ENCODE measurements at places on chromosomes 6 and 20.

- DNase-seq, result no peak
Measured at GRCh38 chr6:4892785-4893485, 110.9 kb downstream of the RPP40 start.

- DNase-seq, result no peak
Measured at GRCh38 chr6:18551228-18551627, 164.1 kb downstream of the RNF144B start.

GRCh38 chr20:22320245-22320915 is 264.0 kb downstream of the FOXA2 start:
- DNase-seq, result no peak

DNA sequence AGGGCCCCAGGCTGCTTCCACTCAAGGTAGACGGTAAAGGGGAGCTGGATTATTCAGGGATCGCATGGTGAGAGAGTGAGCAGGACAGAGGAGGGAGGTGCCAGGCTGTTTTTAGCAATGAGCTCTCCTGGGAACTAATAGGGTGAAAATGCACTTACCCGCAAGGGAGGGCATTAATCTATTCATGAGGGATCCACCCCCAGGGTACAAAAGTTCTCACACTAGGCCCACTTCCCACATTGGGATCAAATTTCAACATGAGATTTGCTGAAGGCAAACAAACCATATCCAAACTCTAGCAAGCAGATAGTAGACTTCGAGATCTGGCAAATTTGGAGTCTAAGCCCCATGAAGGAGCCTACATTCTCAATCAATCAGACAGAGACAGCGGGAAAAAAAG is 408.6 kb downstream of the RNF144B start:
- no peak for DNase-seq

GRCh38 chr6:141562851-141563763 is 569.6 kb upstream of the GJE1 start:
- no peak for DNase-seq

- no peak for DNase-seq
Measured at GRCh38 chr6:157773248-157773773, 49.7 kb upstream of the SNX9 start.

- no peak for DNase-seq
Measured at GRCh38 chr20:49675368-49676151, 38.1 kb downstream of the B4GALT5 start.

GRCh38 chr20:8161264-8162071 is 29.4 kb downstream of the PLCB1 start:
- DNase-seq, result no peak

DNA sequence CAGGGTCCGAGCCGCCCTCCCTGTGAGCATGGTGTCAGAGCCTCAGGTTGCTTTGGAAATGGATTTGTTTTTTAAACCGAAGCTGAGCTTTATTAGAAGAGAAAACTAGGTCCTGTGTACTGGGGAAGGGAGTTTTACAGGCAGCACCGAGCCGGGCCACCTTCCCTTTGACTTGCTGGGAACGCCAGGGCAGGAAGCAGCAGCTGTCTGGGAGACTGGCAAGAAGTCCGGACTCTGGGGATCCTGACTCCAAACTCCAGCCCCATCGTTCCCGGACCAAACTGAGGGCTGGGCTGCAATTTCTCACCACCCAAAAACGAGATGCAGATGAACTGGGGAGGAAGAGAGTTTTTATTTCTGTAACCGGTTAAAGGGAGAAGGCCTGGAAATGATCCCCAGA is 214.9 kb upstream of the KCNG1 start:
- no peak for DNase-seq

- DNase-seq, result no peak
Measured at GRCh38 chr6:156866220-156867015, 89.2 kb downstream of the ARID1B start.

DNA sequence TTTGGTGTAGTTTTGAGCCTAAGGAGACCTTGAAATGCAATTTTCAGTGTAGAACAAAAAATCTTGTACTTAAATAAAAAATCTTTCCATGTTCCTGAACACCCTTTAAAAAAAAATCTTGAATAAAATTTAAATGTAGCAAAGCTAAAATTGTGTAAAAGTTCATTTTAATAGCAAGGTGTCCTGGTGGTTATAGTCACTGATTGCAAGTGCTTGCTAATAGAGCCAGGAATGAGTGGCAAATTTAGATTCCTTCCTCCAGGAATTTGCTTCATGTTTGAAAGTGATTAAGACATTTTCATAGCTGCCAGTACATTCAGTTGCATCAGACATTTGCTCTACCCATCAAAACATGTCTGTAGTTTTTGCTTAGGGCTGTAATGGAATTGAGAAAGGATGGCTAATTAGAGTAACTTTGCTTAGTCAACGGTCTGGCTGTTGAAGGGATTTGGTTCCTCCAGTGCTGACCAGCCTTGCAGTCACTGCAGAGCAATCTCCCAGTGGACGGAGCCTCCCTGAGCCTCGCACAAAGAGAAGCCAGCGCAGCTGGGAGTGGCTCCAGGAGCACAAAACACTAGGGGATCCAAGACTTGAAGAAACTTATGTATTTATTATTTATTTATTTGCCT is 36.5 kb downstream of the AKAP12 start:
- DNase-seq, result no peak

DNA sequence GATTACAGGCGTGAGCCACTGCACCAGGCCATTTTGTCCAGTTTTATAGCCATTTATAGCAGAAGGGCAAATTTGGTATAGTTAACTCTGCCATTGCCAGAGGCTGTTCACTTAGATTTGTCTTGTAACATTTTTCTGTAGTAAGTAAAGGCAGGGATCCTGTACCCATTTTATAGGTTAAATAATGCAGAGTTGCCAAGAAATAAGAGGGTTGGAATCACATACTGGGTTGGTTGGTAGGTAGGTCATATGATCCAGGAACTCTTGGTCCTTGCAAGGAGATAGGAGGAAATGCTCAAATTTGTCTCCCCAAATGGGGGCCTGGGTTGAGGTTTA is 68.1 kb downstream of the SHLD1 start:
- no peak for DNase-seq

GRCh38 chr6:154268486-154268885 is 88.1 kb downstream of the IPCEF1 start:
- no peak for DNase-seq

DNA sequence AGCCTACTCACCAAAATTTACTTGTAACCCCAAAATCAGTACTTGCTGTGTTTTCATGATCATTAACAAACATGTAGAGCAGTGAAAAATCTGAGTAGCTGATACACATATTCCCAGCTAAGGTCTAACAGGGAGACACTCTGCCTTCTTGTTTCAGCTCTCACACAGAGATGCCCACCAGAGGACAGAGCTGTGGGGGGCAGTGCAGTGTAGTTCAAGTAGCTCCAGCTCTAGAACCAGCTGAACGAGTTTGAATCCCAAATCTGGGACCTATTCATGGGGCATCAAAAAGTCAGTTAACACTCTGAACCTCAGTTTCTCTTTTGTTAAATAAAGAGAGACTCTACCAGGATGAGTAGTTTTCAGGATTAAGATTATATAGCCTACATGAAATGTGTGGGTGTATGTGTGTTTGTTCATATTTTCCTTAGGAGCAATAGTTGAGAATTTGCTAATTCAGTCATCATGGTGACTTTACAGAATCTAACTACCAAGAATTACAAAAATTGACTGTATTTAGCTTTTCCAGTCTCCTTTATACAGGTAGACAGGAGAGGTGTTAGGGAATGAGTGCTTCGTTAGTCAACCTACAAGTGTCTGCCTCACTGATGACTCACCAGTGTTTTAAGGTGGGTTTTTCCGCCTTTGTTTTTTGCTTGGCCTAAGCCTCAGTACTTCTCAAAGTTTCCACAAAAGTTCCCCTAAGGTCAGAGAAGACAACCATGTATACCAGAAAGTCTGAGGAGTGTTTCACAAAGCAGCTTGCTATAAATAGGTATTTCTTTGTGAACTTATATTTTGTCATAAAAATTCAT is 164.0 kb upstream of the RUNX2 start:
- DNase-seq, result no peak

DNA sequence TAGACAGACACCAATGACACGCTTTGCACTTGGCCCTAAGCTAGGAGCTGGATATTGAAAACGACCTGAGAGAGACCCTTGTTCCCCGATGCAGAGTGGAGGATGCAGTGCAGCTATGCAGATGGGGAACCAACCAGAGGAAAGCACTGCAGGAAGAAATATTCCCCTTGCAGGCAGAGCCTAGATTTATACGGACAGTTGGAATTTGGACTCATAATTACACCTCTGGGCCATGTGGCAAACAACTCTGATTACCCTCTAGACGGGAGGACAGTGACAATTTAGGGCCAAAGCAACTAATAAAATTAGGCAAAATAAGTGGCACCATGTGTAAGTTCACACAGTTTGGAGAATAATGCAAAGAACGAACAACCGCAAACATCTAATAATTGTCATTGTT is 12.3 kb downstream of the PMEPA1 start:
- no peak for DNase-seq

DNA sequence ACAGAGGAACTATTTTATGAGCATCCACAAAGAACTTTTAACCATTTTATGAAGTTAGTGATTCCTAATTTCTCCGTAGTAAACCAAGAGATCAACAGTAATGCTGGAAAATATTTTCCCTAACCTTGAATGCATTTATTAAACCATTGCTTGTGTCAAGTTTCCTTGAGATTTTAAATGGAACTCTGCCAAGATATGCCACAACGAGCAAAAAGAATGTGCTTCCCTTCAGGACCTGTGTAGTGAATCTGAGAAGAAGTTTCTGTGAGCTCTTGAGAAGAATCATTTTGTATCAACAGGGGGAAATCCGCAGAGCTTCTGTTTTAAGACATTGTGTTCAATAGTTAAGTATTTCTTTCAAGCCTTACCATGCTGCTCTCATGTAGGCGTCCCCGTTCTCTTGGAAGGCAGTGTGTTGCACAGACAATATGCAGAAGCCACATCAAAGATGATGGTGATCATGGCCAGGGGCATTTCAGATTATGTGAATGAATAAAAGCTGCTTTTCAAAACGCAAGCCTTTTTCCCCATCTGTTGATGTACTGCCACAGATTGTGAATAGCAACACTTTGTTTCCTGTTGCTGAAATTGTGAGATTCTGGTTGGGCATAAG is 439.8 kb downstream of the BMP2 start:
- no peak for DNase-seq

DNA sequence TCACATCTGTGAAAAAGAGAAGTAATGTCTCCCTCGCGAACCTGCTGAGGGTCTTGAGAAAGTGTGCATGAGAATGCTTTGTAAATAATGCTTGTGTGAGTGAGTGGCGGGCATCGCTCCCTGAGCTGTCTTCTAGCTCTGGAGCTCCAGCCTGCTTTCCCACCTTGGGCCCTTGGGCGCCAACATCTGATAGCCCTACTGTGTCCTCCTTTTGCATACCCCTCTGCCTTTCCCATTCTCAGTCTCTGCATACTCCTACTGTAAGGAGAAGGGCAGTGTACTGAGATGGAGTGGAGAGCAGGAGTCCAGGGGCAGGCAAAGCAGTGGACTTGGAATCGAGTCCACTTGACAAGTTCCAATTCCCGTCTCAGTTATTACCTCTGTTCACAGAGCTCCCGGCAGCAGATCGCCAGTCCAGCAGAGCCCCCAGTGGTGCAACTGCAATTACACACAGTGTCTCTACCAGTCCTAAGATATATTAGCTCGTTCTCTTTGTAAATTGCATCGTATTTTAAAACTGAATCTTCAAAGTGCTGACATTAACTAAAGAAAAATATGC is 847 bp upstream of the NCR2 start:
- DNase-seq, result no peak

GRCh38 chr6:70527071-70527737 is 39.5 kb upstream of the SDHAF4 start:
- no peak for DNase-seq

DNA sequence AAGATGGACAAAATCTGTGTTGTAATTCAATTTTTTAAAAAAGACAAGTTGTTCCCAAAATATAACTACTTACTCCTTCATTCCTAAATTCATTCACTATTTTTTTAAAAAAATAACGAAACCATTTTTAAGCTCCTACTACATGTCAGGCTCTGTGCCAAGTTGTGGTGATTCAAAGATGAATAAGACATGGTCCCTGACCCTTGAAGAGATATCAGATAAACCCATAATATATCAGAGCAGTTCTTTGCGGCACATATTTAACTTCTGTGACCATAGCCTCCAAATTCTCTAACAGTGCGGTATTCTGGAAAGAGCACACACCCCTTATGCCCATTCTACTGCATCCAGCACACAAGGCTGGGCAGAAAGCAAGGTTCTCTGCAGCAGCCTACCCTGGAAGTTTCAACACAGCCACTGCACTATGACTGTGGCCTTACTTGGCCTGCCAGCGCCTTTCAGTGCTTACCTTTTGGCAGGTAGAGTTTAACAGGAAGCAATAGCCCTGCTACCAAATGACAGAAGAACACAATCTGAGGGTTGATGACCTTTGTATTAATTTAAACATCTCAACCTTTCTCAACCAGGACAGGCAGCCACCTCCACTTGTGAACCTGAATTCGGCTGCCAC is 406.5 kb downstream of the BTBD9 start:
- no peak for DNase-seq

- DNase-seq, result no peak
Measured at GRCh38 chr6:16199804-16200203, 38.6 kb upstream of the GMPR start.

- no peak for DNase-seq
Measured at GRCh38 chr6:122666418-122666817, 56.2 kb downstream of the PKIB start.

- DNase-seq, result no peak
Measured at GRCh38 chr6:90936286-90936685, 349.4 kb upstream of the MAP3K7 start.

GRCh38 chr20:9508240-9508661 is 6.1 kb upstream of the LAMP5 start:
- no peak for DNase-seq

GRCh38 chr6:52415917-52416628 is 4.1 kb upstream of the EFHC1 start:
- DNase-seq, result no peak

DNA sequence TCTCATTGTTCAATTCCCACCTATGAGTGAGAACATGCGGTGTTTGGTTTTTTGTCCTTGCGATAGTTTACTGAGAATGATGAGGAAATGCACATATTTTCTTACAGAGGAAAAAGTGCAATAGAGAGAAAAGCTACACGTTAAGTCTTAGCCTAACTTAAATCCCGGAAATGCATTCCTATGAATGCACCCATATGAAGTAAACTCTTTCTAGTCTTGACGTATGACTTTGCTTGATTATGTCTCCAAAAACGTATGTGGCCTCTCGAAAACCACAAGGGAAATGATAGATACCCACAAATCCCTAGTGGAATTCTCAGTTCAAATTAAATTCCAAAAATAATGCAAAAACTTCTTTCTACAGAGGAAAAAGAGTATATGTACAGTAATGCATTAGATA is 90.7 kb upstream of the SASH1 start:
- no peak for DNase-seq

All from cortex of kidney (tissue), 1 donor.